ENCODE measurements at places on chromosomes 1 and 21.

- DNase-seq = peak; percentile 81
Measured at GRCh38 chr1:153658400-153659174, at the start of gene SNAPIN. TSS of gene SNAPIN (plus strand) at chr1:153658703. CDS start at chr1:153658744, 41 bp downstream.

DNA sequence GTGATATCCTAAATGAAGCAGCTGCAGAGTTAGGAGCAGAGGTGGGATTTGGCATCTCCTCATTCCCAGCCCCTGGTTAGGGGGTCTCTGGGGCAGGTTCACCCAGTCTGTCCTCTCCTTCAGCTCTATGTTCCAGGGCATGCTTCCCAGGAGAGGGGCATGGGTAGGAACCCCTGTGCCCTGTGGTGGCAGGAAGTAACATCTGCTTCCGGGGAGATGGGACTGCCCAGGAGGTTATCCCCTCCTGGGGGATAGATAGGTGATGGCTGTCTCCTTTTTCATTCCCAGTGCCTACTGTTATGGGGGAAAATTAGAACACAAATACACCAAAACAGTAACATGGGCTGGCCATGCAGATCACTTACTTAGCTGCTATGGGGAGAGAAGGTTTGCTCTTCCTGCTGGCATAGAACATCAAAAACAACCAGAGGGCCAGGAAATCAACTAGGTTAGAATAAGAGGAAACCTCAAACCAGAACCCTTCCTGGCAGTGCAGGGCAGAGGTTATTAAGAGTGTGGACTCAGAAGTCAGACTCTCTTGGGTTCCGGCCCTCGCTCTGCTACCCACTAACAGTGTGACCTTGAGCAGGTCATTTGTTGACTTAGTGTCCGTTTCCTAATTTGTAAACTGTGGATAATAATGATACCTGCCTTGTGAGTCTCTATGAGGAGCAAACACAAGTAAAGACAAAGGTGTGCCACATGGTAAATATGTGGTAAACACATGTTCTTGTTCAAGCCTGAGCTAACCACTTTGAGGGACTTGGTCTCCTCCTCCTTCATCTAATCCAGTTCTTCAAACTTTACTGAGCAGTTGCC lies 157.8 kb upstream of the JUN start:
- no peak for DNase-seq

GRCh38 chr1:163203561-163203960 lies 845 bp upstream of the RGS5 start:
- DNase-seq = no peak

- no peak for DNase-seq
Measured at GRCh38 chr1:98706173-98706843, 44.8 kb downstream of the SNX7 start.

DNA sequence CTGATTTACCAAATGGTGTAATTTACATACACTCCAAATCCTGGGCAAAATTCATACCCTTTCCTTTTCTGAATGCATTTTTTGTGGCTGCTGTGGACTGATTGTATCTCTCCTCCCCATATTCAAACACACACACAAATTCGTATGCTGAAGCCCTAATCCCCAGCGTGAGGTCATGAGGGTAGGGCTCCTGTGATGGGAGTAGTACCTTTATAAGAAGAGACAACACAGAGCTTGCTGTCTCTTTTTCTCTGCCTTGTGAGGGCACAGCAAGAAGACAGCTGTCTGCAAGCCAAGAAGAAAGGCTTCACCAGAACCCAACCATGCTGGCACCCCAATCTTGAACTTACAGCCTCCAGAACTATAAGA lies 24.4 kb downstream of the DUSP10 start:
- no peak for DNase-seq

Measured in activated naive CD8-positive, alpha-beta T cell treated with anti-CD3 and anti-CD28 coated beads, Interleukin-2, amount 50 U/mL, for 16 hours (primary cell).